Caco-2 (cell line): ENCODE measurements at places on chromosomes 1 and 21. TPM values are rescaled to one million over a fixed set of nuclear protein-coding genes. Genes with fewer than 3 reads are reported as not detected.

- no peak for DNase-seq
Observed at GRCh38 chr1:215181518-215181917, 99.0 kb downstream of the KCNK2 start.

GRCh38 chr1:91589437-91589836, 88.8 kb downstream of the CDC7 start:
- no peak for DNase-seq

The RABGGTB gene
- total RNA-seq, result 88.6 and 96.0 TPM in 2 replicates

- DNase-seq, result no peak
Observed at GRCh38 chr1:15146142-15146680, 7.3 kb upstream of the TMEM51 start.

The TCHHL1 gene
- not detected in 2 replicates for total RNA-seq

The BCAS2 gene
- 29.8 and 30.1 TPM in 2 replicates for total RNA-seq

The CRP gene
- total RNA-seq, result not detected in 2 replicates

The DMBX1 gene
- total RNA-seq, result 0.16 TPM in 1 of 2 replicates, not detected in the other
